Diencephalon (tissue), 1 donor: ENCODE measurements at places on chromosomes 4 and X. TPM values are rescaled to one million over a fixed set of nuclear protein-coding genes. Genes with fewer than 3 reads are reported as not detected.

The F9 gene
- not detected for total RNA-seq

The NAP1L3 gene
- total RNA-seq, result 164 TPM

The RHOXF2B gene
- not detected for total RNA-seq

The RTL9 gene
- 1.6 TPM for total RNA-seq

The COX7B2 gene
- total RNA-seq, result not detected

The PTCHD1 gene
- total RNA-seq, result 11.5 TPM

The IL13RA2 gene
- total RNA-seq, result 13.6 TPM

The CCNB3 gene
- 0.92 TPM for total RNA-seq

The FGG gene
- not detected for total RNA-seq

The SPANXA2 gene
- total RNA-seq, result not detected

The TDO2 gene
- 0.92 TPM for total RNA-seq

The GRPR gene
- 1.4 TPM for total RNA-seq

The CENPI gene
- total RNA-seq, result 10.1 TPM

The TREX2 gene
- total RNA-seq, result 2.3 TPM

The CASP6 gene
- total RNA-seq, result 10.6 TPM

The FGFR3 gene
- total RNA-seq, result 38.8 TPM

The CXCL8 gene
- total RNA-seq, result 0.23 TPM

The DMD gene
- total RNA-seq, result 90.2 TPM

The POU3F4 gene
- 20.8 TPM for total RNA-seq

The NPNT gene
- 31.6 TPM for total RNA-seq

The GNRHR gene
- 0.23 TPM for total RNA-seq

The SUPT20HL2 gene
- total RNA-seq, result not detected

The STK32B gene
- total RNA-seq, result 18.2 TPM

The ZNF182 gene
- 7.2 TPM for total RNA-seq

The ETDB gene
- total RNA-seq, result not detected

The DNAAF6 gene
- total RNA-seq, result 0.92 TPM

The RHOXF1 gene
- total RNA-seq, result not detected

The CLIC2 gene
- 3.2 TPM for total RNA-seq
